ENCODE measurements at places on chromosomes 3 and 15.
A peak's percentile ranks its signal among the peaks of the same experiment; 100 is the strongest.

DNA sequence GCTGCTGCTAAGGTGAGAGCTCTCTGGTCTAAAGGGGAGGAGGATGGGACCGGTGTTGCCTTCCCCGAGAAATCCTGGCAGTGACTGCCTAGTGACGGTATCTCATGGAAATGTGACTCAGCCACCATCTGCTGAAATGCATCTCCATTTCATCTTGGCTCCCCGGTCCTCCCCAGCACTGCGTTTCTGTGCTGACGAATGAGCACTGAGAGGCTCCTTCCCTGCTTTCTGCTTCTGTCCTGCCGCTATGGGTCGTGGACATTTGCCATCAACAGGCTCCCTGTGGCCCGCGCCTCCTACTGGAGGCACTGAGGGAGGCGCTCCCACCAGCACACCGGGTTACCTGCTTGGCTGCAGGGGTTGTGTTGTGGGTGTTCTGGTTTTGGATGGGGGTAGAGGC is 13.5 kb upstream of the SEC13 start:
- no peak for DNase-seq

DNA sequence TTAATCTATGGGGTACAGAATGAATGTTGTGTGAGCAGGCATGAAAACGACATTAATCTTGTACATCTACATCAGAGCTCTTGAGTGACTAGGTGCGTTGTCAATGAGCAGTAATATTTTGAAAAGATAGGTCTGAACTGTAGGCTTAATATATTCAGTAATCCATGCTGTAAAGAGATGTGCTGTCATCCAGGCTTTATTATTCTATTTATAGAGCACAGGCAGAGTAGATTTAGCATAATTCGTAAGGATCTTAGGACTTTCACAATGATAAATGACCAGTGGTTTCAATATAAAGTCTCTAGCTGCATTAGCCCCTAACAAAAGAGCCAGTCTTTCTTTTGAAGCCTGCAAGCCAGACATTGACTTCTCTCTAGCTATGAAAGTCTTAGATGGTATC is 43.0 kb downstream of the NLGN1 start:
- no peak for DNase-seq

- DNase-seq: no peak
Measured at GRCh38 chr3:150059241-150059640, 88.5 kb upstream of the PFN2 start.

DNA sequence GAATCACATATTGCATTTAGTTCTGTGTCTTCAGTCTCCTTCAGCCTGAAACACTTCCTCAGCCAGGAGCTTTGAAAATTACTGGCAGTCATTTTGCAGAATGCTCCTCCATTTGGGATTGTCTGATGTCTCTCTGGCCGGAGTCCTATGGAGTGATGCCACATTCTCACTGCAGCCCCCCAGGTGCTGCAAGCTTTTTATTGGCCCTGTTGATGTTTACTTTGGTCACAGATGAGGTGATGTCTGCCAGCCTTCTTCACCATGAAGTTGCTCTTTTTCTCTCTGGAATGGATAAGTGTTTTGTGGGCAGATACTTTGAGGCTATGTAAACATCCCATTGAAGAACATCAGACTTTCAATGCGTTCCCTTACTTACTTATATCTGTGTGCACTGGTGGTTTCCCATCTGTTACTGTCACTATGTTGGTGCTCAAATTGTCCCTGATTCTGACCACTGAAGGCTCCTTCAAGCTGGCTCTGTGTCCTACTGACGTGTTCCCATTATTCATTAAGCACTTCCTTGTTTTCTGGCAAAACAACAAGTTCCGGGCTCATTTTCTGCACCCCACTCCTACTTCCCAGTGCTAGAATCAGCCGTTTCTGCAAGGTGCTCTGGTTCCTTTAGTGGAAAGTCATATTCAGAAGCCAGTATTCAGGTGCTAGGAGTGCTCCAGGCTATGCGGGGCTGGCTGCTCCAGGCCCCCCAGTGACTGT is 1.4 kb upstream of the CLEC3B start:
- DNase-seq: no peak

DNA sequence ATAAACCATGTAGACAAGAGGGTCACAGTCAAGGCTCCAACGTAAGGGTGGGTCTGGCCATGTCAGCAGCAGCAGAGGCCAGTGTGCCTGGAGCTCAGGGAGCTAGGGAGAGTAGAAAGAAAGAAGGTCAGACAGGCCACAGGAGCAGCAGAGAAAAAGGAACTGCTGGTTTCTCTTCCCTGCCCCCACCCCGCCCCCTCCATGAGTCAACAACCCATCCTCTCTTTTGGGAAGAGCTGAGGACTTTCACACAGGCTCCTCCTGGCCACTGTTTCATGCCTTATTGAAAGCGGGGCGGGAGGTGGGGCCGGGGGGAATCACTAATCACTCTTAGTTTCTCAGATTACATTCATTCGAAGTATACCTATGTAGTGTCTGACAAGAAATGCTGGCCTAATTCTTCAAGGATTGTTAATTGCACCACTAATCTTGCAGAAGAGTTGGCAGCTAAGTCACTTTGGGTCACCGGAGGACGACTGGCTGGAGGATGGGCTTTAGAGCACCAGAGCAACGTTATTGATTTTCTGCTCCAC is 9.1 kb upstream of the SCG3 start:
- DNase-seq: no peak

DNA sequence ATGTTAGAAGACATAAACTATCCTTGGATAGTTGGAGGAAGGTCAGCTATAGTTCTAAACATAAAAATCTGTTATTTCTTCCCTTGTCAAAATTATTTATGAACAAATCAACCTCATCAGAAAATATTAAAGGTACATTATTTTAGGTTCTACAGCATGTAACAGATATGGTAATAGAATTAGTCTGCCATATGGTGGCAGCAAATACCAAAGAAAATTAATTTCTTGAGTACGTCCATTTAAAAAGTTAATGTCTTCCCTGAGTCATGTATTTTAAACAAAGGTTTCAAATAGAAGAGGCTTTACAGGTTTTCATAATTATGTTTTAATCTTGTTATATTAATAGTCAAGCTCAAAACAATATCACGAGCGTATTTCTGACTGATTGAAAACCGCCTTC is 17.9 kb upstream of the ANKRD28 start:
- peak; percentile 81 for DNase-seq

GRCh38 chr3:193593668-193594030 is 641 bp downstream of the OPA1 start:
- no peak for DNase-seq

DNA sequence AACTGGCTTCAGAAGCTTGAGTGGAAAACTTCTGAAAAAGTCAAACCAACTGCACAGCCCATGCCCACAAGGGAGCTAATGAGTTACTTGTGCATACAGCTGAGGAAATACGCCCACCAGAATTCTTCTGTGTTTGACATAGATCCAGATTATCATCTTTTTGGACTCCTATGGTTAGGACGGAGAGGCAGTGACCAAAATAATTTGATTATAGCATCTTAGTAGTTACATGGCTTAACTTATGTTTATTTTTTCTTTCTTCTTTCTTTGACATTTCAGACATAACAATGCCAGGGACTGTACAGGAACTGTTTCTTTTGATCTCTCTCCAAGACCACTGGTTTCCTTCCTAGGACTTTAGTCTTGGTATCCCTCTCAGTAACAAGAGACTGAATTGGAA is 246.1 kb upstream of the RASGRP1 start:
- DNase-seq: no peak

DNA sequence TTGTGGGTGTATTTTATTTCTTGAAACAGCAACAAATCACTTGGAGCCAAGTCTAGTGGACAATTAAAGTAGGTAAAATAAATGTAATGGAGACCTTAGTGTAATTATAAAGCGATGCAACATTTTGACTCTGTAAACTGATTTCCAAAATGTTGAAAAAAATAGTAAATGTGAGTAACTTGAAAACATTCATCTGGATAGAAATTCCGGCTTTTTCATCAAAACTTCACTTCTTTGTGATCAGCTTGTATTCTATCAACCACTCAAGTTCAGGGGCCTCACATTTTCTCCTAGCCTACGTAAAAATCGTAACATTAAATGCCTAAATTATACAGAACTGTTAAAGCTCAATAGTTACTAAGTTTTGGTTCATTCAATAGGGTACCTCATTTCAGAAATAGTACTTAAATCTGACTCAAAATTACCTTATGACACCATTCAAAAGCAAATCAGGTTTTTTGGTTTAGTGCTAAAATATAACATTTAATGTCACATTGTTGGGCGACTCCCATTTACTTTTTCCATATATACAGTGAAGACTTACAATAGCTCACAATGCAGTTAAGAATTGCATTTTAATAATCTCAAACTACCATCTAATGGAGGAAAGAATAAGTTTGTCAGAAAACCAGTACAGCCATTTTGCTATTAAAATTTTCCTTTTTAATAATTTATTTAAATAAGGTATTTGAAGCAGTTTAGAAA is 12.7 kb downstream of the CCNL1 start:
- DNase-seq: no peak

- no peak for DNase-seq
Measured at GRCh38 chr3:186849374-186849975, 7.0 kb downstream of the ADIPOQ start.

DNA sequence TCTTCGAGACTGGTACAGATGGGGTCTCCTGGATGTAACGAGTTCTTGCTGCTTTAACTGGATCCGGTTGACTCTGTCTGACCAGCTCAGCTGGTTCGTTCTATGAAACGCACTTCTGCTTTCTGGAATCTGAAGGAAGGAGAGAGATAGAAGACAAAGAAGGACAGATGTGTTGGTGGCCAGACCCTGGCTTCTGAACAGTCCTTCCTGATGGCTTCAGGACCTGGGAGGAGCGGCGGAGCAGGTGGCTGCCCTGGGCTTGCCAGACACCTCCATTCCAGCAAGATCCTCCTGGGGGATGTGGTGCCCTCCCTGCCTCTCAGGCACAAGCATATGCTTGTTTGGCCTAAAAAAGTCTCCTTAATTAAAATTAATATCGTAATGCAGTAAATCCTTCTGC is 99.9 kb downstream of the APBA2 start:
- DNase-seq: no peak

DNA sequence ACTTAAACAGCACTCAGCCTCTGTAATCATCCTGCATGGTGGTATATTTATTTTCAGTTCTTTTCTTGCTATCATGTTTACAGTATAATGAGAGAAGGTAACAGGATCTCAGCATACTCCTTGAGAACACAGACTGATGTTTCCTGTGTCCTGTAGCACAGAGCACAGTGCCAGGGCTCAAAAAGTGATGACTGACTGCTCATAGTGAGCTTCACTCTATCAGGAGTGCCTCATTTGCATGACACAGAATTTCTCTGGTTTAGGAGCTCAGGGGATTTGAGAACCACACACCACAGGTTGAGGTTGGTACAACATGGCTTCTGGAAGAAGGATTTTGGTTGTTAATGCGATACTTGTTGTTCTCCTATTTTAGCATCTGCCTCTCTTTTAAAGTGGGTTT is 68.5 kb upstream of the SLC2A2 start:
- DNase-seq: no peak

GRCh38 chr3:29138171-29138570 is 142.7 kb upstream of the RBMS3 start:
- no peak for DNase-seq

DNA sequence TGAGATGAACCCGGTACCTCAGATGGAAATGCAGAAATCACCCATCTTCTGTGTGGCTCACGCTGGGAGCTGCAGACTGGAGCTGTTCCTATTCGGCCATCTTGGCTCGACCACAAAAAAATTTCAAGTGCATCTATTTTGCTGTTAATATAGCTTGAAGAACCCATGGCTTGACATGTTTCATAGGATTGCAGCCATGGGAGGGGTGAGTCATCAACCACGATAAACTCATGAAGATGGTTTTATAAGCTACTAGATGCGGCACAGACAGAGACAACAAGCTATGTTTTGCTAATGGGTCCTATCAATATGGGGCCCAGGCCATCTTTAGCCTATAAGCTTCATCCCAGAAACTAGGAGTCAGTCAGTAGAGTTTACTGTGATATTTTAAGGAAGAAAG is 100.4 kb upstream of the PHLDB2 start:
- DNase-seq: peak; percentile 42

DNA sequence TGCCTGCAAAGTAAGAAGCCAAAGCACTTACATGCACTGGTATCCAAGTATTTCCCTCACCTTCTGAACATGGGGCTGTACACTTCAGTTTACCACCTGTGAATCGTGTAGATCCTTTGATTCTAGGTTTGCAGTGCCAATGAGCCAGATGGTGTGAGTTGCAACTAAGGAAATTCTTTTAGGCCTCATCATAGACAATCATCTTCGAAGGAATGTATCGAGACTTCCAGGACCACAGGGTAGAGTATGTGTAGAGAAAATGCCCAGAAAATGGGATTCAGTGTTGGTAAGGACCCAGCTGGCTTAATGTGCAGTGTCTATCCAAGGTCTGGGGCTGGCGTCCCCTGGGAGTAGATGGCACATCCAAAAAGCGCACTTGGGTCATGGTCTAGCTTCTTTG is 323.2 kb upstream of the TPM1 start:
- DNase-seq: no peak

DNA sequence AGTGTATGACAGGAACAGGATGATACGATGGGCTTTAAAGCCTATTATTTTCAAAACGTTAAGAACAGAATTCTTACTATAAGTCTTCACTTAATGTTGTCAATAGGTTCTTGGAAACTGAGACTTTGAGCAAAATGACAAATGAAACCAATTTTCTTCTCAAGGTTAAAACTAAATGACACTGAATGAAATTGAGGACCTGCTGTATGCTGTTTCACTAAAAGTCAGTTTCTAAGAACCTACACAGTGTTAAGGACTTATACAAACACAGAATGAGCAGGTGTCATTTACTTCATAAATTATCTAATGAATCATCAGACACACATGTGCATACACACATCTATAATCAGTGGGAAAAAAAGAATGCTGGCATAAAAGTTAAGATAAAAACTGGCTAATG is 106.9 kb downstream of the RFTN1 start:
- no peak for DNase-seq

- DNase-seq: no peak
Measured at GRCh38 chr15:85531083-85531482, 150.7 kb downstream of the AKAP13 start.

GRCh38 chr3:186994000-186994955 is 64.0 kb downstream of the ST6GAL1 start:
- DNase-seq: no peak

GRCh38 chr3:110680450-110680849 is 391.2 kb upstream of the NECTIN3 start:
- DNase-seq: no peak
